ENCODE measurements at places on chromosomes 5 and 9.

GRCh38 chr5:40552981-40553380, 126.7 kb upstream of the PTGER4 start:
- DNase-seq = no peak

GRCh38 chr5:2131826-2132496, 249.2 kb upstream of the IRX4 start:
- no peak for DNase-seq

DNA sequence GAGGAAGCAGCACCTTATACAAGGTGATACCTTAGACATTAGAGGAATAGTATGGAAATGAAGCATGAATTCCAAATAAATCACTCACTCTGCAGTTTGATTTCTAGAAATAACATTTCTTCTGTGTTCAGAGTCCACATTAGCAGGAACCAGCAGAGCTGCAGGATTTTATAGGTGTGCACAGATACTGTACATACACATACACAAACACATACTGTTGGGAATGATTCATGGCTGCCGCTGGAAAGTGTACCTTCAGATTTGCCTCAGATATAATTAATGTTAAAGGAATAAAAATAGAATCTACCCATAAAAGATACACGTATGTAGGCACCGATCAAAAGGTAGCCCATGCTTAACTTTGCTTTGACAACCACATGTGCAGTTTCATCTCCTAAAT, 578.1 kb downstream of the CSNK1G3 start:
- DNase-seq = no peak

- DNase-seq = no peak
Measured at GRCh38 chr5:92283521-92283920, 900.4 kb upstream of the ARRDC3 start.

GRCh38 chr5:7659420-7659819, 191.5 kb downstream of the CFAP90 start:
- no peak for DNase-seq

- no peak for DNase-seq
Measured at GRCh38 chr9:394347-395052, 179.8 kb downstream of the DOCK8 start.

DNA sequence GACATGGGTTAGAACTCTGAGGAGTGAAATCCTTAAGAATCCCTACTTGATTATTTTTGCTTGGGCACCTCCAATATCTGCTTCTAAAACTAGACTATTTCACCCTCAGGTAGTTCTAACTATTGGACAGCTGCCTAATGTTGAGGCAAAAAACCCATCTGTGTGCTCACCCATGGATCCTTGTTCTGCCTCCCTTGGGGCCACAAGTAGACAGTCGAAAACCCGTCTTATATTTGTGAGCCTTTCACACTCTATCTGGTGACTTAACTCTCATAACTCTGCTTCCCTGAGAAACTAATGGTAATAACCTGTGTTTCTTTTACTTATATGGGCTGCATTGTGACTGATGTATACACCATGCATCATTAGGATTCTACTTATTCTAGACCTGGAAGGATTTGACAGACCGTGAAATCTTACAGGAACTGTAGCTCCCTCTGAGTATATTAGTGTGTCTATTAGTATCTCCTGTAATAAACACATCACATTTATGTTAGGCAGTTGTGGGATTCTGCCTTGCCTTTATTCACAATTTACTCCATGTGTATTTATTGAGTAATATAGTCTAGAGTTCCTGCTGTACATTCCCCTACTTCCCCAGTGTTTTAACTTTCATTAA, 94.6 kb upstream of the SGCD start:
- no peak for DNase-seq

GRCh38 chr9:95057101-95057500, 260.4 kb downstream of the FANCC start:
- DNase-seq = no peak

DNA sequence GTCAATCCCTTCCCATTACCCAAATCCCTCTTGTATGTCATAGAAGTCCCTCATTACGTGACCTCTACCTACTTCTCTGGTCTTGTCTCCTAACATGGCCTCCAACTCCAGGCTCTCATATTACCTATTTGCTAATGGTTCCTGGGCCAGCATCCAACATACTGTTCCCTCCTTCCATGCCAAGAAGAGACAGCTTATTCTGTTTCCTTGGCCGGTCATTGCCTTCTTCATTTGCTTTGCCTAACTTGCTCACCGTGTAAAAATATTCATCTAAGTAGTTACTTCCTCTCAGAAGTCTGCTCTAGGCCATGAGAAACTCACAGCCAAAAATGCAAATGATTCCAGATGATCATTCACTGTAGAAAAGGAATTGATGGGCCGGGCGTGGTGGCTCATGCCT, 8.9 kb upstream of the IL6ST start:
- DNase-seq = no peak

DNA sequence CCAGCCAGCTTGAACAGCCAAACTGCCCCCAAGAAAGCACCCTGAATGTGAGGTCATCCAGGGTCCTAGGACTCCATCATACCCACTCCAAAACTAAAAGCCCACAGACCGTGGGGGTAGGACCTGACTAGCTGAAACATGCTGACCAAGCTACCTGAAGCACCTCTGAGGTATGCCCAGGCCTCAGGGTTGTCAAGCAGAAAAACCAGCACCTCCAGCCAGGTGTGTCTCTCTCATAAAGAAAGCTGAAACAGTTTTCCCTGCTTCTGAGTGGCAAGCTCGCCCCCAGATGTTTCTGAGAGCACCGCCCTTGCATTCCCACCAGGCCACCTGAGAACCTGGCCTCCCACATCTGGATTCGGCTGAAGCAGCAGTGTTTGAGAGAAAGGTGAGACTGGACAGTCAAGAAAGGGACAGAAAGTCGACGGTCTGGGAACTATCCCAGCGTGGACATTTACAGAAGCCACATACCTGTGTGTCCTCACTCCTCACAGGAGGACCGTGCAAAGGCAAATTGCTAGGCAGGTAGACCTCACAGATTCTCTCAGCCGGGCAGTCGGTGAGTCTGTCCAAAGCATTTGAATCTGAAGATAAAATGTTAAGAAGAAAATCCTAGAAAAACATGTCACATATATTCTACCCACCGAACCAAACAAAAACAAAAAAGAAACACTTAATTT, 155.6 kb upstream of the RASEF start:
- no peak for DNase-seq

GRCh38 chr5:124678468-124678867, 68.0 kb downstream of the ZNF608 start:
- DNase-seq = no peak

- DNase-seq = no peak
Measured at GRCh38 chr5:149268928-149269557, 2.6 kb upstream of the AFAP1L1 start.

DNA sequence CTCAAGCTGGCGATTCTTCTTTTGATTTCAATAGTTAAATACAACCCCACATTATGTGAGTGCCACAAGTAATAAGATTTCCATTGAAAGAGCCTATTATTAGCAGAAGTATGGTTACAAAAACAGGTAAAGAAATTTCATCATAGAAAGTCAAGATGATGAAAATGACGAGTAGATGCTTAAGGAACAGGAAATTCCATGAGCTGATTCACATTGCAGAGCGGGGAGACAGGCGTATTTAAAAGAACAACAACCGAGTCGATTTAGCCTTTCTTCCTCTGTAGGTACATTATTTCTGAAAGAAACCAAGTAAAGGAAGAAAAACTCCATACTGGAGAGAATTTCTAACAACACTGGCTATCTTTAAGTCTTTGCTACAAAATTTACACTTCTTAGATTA, 310.4 kb downstream of the SLF1 start:
- no peak for DNase-seq

- DNase-seq = no peak
Measured at GRCh38 chr5:39475159-39475571, 50.4 kb upstream of the DAB2 start.

DNA sequence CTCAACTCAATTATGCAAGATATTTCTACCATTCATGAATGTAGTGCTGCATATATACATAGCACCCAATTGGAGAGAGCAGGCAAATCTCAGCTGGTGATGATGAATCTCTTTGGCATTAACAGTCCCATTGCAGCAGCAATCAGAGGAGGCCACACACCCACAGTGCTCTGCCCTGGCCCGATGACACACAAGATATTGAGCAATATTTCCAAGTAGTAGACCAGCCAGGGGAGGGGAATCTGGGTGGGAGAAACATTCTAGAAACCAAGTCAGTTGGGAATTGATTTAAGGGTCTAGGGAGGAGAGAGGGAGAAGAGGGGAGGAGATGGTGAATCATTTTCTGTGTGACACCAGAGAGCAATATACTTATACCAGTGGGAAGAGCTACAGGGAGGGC, 14.9 kb upstream of the C5orf63 start:
- DNase-seq = no peak

GRCh38 chr5:150751096-150751891, 7.5 kb downstream of the DCTN4 start:
- DNase-seq = no peak

GRCh38 chr5:142906863-142907671, 136.9 kb downstream of the ARHGAP26 start:
- DNase-seq = no peak

DNA sequence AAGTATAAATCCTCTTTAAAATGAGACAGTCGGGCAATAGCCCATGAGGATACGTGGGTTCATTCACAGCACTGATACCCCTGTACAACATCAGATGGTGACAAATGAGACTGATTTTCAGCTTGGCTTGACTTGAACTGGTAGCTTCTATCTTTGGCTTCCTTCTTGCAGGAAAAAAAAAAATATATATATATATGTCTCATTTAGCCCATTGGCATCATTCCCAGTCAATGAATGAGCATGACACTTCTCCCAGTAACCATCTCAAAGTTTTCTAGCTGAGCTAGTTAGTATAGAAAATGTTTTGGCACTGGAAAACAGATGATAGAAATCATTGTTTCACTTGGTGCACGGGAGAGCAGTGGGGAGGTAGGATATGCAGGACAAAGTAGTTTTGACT, 222.5 kb upstream of the TAS2R1 start:
- no peak for DNase-seq

- no peak for DNase-seq
Measured at GRCh38 chr5:52869391-52869790, 81.7 kb downstream of the ITGA1 start.

DNA sequence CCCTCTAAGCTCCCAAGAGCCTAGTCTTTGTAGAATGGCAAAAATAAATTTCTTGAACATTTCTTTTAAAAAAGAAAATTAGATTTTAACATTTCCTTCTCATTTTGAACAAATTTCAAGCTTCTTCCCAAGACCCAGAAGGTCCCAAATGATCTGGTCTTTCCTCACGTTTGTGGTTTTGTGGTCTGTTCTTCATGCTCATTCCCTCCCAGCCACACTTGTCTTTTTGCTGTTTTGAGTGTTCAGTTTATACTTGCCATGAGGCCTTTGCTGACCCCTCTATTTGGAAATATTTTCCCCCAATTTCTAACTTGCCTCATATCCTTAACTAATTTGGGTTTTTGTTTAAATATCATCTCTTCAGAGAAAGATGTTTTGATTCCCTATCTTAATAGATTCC, 133.4 kb upstream of the PAPPA start:
- DNase-seq = no peak

- no peak for DNase-seq
Measured at GRCh38 chr9:133639613-133640012, 3.5 kb downstream of the DBH start.

- DNase-seq = no peak
Measured at GRCh38 chr5:125712397-125712796, 710.8 kb upstream of the GRAMD2B start.

- no peak for DNase-seq
Measured at GRCh38 chr5:50320131-50320749, 120.8 kb downstream of the EMB start.

DNA sequence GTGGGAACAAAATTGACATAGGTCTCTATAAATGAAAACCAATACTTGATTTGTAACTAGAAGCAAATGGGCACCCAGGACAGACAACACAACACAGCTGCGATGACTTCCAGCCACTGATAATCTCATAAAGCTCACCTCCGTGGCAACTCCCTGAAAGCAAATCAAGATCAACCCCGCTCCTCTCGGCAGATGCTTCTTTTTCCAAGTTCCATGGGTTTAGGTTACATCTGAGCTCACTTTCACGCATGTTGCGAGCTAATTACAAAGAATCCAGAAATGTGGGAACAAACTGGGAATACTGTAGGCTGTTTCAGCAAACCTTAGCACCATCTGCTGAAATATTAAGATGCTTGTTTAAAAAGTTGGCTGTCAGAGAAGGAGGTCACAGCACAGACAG, 153.9 kb downstream of the ELAVL2 start:
- no peak for DNase-seq
